ENCODE measurements at places on chromosomes 5 and 9. TPM values are rescaled to one million over a fixed set of nuclear protein-coding genes. Genes with fewer than 3 reads are reported as not detected.

CCL19 gene
- not detected for total RNA-seq

IL11RA gene
- 8.2 TPM for total RNA-seq

OBP2B gene
- not detected for total RNA-seq

DBH gene
- not detected for total RNA-seq

CSF1R gene
- total RNA-seq, result under 0.01 TPM

GRCh38 chr9:89943309-89943708 is 338.5 kb downstream of the GADD45G start:
- no peak for DNase-seq

DNA sequence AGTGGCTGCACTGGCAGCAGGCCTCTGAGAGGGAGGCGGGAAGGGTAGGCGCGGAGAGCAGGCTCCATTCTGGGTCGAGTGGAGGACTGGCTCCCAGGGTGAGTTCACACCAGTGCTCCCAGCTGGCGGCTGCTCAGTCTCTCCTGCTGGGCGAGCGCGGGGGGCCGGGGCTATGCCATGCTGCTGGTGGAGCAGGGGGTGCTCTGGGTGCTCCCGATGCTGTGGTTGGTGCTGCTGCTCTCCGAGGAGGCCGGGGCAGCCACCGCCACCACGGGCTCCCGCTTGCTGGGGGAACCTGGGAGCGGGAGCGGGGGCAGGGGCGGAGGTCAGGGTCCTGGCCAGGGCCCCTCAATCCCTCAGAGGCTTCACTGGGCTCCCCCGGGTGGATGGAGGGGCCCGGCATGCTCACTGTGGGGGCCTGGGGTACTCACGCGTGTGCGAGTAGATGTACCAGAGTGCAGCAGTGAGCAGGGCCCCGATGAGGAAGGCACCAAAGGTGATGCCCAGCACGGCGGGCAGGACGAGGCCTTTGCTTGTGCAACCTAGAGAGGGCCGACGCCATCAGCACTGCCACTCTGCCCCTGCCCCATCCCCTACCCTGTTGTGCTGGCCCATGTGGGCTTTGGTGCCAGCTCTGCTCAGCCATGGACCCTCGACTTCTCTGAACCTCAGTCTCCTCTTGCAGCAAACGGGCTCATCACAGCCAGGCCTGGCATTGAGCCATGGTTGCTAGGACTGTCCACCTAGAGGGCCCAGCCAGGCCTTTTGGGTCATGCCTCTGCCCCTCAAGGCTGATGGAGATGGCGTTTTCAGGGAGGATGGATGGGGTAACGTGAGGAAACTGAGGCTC is 13.1 kb downstream of the FPGS start:
- DNase-seq, result no peak

DNA sequence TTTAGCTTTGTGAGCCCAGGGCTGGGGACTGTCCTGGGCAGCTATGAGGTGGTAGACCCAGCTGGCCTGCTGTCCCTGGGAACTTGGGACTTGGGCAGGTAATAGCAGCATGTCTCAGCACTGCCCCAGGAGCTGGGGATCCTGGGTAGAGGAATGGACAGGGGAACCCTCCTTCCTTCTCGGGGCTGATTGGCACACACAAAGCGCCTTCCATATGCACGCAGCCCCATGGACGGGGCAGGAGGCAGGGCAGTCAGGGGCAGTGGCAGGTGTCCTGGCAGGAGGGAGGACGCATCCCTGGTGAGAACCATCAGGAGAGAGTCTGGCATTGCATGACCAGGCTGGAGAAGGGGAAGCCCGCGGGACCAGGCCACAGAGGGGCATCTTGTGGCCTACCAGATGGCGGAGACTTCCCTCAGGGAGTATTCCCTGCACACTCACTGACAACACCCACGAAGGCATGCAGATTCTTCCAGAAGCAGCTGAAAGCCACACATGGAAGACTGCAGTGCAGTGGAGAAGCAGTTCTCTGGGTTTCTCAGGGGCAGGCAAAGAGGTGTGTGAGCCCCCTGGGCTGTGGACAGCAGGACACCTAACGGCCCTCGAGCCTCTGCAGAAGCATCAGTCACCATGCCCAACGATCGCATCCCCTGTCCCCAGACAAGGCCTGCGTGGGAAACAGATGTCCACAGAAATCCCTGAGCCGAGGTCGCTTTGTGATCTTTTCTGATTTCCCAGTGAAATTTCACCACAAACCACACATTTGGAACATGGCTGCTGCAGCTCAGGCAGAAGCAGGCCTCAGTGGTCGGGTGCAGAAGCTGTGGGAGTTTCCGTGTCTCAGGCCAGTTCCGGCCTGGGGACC is 7.0 kb upstream of the NKD2 start:
- no peak for DNase-seq

DNA sequence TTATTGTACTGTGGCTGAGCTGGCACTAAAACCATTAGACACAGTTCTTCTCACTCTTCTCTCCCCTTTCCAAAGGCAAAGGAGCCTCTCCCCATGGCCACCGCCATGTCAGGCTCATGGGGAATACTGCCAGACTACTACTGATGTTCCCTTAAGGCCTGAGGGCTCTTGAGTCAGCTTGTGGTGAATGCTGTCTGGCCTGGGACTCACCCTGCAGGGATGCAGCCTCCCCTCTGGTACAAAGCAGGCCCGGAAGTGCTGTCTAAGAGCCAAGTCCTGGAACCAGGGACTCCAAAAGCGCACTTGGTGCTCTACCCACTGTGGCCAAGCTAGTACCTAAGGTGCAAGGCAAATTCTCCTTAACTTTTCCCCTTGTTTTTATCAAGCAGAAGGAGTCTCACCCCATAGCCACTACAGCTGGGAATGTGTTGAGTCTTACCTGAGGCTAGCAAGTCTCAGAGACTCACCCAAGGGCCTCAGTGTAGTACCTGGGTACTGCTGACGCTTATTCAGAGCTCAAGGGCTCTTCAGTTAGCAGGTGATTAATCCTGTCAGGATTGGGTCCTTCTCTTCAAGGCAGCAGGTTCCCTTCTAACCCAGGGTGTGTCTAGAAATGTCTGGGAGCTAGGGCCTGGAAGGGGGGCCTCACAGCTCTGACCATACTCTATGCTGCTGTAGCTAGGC is 33.2 kb upstream of the C5orf46 start:
- no peak for DNase-seq

- peak; percentile 45 for DNase-seq
Measured at GRCh38 chr9:91427873-91428272, 4.2 kb upstream of the NFIL3 start.

GRCh38 chr9:5879419-5880181 is 11.1 kb upstream of the MLANA start:
- DNase-seq, result peak; percentile 91

DNA sequence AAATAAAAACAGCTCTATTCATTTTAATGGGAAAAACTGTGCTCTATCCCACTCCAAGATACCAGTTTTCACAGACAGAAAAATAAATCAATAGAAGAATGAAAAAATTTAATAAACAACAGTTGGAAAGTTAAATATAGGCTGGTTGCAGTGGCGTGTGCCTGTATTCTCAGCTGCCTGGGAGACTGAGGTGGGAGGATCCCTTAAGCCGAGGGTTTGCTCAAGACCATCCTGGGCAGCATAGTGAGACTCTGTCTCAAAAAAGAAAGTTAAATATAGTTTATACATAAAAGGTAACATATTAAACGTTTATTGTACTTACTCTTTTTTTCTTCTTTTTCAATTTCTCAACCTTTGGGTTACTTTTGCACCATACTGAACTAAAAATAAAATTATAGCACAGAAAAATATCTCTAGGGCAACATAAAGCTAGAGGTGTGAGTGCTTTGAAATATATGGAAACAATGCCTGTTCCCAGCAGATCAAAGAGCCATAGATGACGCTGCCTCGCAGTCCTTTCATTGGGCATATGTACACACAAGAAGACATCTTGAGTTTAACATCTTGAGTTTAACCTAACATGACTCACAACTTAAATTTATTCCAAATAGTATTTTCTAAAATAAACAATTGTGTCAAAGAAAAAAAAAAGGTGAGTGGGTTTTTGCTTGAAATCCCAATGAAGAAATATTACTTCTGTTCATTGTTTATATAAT is 25.7 kb upstream of the KLF9 start:
- peak; percentile 63 for DNase-seq

DNA sequence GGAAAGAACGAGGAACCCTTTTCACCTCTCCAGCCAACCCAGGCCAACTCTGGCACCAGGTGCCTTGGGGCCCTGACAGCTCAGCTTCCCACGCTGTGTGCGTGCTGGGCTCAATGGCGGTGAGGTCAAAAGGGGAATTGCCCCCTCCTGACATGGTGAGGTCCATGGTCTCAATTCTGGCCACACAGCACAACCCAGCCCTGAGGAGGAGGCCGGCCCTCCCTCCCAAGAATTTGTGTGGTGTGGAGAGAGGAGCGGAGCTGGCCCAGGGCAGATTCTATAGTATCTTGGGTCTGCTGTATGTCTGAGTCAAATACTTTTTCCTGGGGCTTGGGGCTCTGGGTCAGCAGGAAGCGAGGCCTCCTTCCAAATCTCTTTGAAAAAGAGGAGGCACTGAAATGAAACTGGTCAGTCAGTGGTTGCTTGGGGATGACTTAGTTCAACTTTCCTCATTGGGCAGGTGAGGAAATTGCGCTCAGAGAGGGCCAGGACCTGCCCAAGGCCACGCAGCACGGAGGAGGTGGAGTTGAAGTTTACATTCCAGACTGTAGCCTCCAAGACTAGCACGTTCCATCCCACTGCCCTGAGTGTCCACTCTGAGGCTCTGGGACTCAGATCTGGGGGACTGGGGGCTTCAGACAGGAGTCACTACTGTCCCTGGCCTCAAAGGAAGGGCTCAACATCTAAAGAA is 15.6 kb downstream of the COL27A1 start:
- DNase-seq, result no peak

DNA sequence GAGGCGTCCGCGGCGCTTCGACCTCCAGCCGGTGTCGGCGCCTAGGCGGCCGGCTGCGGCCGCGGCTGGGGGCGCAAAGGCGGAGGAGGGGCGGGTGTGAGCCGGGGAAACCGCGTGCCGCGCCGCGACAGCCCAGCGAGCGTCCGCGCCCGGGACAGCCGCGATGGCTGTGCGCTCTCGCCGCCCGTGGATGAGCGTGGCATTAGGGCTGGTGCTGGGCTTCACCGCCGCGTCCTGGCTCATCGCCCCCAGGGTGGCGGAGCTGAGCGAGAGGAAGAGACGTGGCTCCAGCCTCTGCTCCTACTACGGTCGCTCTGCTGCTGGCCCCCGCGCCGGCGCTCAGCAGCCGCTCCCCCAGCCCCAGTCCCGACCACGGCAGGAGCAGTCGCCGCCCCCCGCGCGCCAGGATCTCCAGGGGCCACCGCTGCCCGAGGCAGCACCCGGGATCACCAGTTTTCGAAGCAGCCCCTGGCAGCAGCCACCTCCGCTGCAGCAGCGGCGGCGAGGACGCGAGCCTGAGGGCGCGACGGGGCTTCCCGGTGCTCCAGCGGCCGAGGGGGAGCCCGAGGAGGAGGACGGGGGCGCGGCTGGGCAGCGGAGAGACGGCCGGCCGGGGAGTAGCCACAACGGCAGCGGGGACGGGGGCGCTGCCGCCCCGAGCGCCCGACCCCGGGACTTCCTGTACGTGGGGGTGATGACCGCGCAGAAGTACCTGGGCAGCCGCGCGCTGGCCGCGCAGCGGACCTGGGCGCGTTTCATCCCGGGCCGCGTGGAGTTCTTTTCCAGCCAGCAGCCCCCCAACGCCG is 605 bp downstream of the CHSY3 start:
- DNase-seq, result no peak

DNA sequence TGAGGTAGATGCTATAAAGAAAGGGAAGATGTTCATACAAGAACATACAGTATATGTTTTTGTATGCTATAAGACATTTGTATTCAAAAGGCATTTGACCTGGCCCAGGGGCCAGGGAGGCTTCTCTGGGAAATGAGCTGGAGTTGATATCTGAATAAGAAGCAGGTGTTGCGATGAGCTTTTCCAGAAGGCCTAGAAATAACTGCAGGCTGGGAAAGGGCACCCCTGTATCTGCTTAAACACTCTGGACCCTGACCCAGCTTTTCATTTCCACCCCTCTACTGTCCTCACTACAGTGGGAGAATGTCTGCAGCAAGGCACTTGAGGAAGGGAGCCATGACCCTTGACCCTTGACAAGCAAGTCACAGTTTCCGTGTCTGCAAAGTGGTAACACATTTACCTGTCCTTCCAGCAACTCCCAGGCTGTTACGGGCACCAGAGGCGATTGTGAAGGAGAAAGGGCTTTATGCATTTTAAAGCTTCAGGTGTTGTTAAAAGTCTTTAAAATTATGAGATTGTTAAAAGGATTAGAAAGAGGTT is 88.2 kb upstream of the PANK3 start:
- no peak for DNase-seq

GRCh38 chr5:1923341-1923740 is 40.6 kb upstream of the IRX4 start:
- no peak for DNase-seq

- no peak for DNase-seq
Measured at GRCh38 chr9:29511680-29512079, 1938.4 kb upstream of the C9orf72 start.

- DNase-seq, result no peak
Measured at GRCh38 chr9:7976167-7976755, 176.7 kb upstream of the DMAC1 start.

GRCh38 chr5:105952875-105953274 is 1717.9 kb downstream of the EFNA5 start:
- DNase-seq, result peak; percentile 52

Data from fibroblast of villous mesenchyme (primary cell).